ENCODE measurements at places on chromosomes 2 and 18.

- no peak for DNase-seq
Measured at GRCh38 chr2:41180387-41180786, 728.5 kb upstream of the SLC8A1 start.

- DNase-seq, result peak; percentile 47
Measured at GRCh38 chr18:12308386-12309100, 502 bp downstream of the TUBB6 start.

DNA sequence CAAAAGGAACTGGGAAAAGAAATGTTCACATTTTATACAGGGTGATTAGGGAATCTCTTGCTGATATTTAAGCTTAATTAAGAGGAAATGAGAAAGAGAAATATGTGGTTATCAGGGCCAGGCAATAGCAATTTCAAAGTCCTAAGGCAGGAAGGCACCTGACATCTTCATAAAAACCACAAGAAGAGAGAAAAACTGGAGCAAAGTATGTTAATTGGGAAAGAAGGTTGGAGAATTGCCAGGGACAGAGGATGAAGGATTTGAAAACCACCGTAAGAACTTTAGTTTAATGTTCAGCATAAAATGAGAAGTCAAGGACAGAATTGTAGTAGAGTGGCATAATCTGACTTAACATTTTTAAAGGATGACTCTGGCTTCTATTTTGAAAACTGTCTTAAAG, 691.8 kb upstream of the NRXN1 start:
- no peak for DNase-seq

- DNase-seq, result no peak
Measured at GRCh38 chr18:47995654-47996053, 65.2 kb upstream of the SMAD2 start.

DNA sequence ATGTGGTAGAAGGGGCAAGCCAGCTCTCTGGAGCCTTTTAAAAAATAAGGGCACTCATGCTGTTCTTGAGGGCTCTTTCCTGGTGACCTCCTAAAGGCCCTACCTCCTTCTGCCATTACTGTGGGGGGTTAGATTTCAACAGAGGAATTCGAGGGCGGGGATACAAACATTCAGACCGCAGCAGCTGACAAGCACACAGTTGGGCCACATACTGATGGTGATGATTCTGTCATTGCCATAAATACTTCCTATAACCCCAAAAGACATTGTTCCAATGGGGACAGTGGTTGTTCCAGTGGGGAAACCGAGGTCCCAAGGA, 67.0 kb downstream of the TSHZ1 start:
- no peak for DNase-seq

GRCh38 chr2:98314251-98314650, 32.0 kb upstream of the CNGA3 start:
- no peak for DNase-seq

GRCh38 chr2:14896330-14897030, 264.0 kb downstream of the LRATD1 start:
- DNase-seq, result no peak

DNA sequence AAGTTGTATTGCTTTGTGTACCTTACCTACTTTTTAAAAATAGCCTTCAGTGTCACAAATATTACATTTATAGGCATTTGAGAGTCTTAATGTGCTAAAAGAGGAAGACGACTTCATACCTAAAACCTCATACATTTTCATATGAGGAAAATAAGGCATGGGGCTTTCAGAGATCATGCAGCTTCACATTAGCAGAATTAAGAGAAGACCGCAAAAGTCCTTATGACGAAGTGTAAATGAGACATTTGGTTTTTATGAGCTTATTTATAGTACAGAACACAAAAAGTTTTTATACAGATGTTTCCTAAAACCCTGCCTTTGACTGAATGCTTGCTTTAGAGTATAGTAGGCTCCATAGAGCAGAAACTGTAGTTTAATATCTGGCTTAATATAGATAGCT, 10.1 kb upstream of the CCDC138 start:
- DNase-seq, result no peak

DNA sequence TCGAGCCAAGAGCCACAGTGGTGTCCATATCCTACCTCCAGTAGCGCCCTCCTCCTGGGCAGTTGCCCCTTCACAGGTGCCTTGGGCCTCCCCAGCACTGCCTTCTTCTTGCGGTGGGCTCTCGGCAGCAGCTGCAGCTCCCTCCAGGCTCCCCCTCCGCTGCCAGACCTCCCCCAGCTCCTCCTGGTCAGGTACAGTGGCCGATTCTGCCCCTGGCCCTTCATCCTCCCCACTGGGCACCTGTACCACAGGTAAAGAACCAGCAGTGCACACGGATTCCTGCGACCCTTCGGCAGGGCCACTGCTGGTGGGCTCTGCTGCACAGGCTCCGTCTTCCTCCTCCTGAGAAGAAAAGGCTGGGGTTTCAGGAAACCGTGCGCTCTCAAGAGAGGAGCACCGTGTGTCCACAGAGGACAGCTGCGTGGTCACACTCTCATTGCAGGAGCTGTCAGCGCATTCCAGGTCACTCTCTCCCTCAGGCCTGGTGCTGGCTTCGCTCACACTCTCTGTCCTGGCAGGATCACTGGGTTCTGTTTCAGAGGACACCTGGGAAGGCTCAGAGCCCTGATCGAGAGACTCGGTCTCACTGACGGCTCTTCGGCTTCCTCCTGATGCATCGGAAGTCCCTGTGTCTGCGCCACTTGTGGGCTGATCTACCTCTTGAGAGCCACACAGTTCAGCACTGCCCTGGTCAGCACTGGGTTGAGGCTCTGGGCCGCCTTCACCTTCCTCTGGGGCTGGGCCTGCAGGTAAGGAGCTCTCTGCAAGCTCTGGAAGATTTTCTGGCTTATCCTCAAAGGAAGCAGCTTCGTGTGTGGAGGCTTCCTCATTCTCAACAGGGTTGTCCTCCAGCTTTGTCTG, 147.4 kb upstream of the STK17B start:
- no peak for DNase-seq

DNA sequence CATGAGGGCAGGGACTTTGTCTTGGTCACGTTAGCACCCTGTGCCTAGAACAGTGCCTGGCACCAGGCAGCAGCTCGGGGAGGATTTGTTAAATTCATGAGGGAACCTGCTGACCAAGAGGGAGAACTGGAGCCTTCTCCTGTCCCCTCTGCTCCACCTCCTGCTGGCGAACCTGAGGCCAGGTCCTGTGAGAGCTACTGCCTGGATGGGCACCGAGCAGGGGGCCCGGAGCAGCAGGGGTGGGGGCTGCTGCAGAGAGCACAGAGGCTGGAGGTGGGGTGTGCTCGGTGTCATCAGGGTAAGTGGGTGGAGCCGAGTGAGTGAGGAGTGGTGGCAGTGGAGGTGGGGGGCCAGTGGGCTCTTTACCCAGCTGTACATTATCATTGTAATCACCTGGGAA, 52.1 kb upstream of the FAHD2A start:
- DNase-seq, result no peak

DNA sequence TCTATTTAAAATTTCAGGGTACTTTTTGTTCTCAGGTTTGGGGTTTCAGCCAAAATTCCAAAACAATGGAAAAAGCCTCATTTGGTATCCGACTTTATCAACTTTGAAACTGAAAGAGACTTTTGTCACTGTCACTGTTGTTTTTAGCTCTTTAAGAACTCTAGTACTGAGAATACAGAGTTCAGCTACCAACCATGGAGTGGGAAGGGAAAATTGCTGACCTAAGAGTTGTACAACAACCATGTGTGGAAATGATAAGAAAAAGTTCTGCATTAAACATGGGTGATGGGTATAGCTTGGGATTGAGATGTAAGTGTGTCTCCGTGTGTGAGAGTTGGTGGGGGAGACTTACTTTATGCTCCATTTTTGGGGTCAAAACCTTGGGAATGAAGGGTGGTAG, 206.6 kb upstream of the LRATD1 start:
- DNase-seq, result no peak

GRCh38 chr2:234518986-234519642, 22.2 kb upstream of the ARL4C start:
- no peak for DNase-seq

DNA sequence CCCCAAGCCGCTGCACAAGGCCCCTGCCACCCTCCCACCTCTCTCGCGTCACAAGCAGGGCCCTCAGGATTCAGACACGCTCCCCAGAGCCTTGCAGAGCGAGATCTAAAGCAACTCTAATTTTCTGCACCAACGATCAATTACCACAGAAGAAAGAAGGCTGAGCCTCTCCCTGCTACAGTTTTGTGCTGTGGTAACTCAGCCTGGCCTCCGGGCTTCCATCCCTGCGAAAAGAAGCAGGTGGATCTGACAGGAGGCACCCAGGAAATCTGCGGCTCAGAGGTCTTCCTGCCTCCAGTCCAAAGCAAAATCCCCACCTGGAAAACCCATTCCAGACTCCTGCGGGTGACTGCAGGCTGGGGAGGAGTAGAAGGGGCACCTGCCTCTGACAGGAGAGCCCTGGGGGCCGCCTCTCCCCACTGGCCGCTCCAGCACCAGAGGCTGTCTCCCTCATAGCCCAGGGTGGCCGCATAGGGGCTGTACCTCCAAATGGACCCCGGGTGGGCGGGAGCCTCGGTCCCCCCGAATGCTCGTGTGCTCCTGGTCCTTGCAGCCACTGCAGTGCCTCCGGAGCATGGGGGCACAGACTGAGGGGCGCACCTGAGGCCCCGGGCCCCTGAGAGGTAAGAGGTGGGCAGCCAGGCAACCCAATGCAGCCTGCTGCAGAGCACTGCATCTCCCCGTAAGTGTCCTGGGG, 31.0 kb downstream of the PXDN start:
- DNase-seq, result no peak

DNA sequence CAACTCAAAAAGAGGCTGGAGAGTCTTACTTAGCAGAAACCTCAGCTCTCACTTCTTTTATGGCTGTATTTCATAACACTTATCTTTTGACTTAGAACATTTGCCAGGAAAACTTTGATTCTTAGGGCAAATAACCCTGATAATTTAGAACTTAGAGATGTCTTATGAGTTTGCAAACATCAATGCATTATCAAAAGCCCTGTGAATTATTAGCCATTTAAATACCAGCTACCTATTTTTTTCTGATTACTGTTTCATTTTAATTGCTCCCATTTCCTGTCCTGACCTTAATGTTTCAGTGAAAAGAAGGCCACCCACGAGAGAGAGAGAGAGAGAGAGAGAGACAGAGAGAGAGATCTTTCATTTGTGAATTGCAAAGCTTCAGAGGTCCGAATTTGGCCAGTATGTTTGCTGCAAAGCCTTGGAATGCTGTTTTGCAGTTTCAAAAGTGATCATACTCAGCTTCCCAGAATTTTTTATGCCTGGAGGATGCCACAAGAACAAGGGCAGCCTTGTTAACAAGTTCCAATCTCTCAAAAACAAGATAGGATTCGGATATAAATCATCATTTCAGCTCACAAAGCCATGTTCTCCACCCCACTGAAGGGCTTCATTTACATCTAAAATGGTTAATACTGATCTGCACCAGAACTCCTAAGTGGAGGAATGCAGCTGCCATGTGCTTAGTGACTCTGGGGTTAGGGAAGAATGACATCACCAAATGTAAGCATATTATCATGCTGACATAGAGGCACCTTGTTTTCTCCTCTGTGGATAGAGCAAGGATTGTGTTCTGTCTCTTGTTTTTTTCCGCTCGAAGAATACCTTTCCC, 478.2 kb downstream of the ARHGAP15 start:
- DNase-seq, result no peak

GRCh38 chr18:53920312-53921075, 304.0 kb downstream of the MBD2 start:
- no peak for DNase-seq

- DNase-seq, result no peak
Measured at GRCh38 chr2:64626963-64627760, 26.6 kb downstream of the SERTAD2 start.

GRCh38 chr2:98815795-98816194, 84.9 kb upstream of the MGAT4A start:
- no peak for DNase-seq

DNA sequence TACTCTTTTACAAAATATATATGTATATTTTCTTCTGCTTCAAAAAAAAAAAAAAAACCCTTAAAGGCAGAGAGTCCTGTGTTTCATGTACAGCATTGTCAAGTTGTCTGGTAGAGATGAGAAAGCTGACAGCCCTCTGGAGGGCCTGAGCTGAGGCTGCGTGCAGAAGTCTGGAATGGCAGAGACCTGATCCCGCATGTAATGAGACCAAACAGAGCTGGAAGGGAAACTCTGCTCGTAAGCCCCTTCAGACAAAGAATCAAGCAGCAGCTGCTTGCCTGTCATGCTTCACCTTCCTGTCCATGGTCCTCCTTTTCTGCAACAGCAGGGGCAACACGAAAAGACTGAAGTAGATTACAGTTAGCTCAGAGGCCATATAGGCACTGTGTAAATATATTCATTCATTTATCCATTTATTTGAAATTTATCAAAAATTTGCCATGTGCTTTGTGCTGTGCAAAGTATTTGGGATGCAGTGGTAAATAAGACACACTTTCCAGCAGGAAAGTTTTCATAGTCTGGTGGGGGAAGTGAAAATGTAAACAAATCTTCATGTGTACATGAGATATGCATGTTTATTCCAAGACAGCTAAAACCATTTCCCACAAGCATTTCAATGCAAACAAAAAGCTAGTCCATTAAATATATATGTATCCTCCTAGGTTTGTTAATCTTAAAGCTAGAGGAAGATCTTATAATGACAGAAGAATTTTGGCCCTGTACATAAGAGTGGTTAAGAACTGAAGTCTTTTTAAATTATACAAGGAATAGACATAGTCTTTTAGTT, 912.7 kb downstream of the CPS1 start:
- DNase-seq, result no peak

GRCh38 chr2:134717286-134718022, 1.3 kb downstream of the TMEM163 start:
- no peak for DNase-seq

DNA sequence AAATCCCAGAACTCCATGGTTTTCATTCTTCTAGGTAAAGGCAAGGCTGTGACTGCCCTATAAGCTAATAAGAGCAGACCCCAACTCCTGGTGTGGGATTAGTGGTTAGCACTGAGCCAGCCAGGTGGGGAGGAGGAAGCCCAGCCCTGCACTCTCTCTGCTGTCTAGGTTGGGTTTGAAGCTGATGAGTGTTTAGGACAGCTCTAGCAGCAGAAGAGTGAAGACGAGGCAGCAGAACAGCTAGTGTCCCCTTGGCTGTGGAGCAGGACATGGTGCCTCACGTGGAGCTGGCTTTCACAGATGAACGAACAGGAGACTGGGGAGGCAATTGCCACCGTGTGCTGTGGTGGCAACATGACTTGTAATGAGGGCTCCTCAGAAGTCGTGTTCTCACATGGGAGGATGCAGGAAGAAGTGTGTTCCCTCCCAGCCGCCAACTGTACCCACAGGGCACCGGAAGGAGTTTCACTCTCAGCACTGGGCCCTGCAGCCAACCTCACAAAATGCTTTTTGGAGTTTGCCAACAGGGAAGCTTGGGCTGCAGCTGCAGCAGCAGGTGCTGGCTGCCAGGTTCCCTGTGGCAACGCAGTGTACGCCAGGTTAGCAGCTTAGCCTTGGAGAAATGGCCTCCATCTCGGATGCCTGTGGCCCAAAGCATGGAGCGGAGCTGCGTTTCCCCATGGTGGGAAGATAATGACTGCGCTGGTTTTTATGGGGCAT, 328.2 kb downstream of the SETBP1 start:
- no peak for DNase-seq

- DNase-seq, result no peak
Measured at GRCh38 chr2:152456262-152456661, 121.3 kb downstream of the FMNL2 start.

Measured in HEK293T (cell line).